Naive thymus-derived CD8-positive, alpha-beta T cell (primary cell): ENCODE measurements at places on chromosomes 3 and 15. TPM values are rescaled to one million over a fixed set of nuclear protein-coding genes. Genes with fewer than 3 reads are reported as not detected.

DNA sequence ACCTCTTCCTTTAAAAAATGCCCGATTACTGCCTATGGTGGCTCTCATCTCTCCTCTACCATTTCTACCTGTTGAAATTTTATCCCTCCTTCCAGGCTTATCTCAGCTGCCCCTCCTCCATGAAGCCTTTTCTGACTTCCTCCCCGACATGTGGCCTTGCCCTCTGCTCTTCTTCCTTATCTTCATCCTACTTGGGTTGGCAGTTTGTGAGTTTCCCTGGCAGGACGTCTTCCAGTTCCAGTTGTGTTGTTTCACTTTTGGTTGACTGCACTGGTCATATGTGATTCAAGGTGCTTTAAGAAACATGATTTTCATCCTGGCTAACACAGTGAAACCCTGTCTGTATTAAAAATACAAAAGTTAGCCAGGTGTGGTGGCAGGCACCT lies 4.4 kb downstream of the DLL4 start:
- DNase-seq, result no peak

LDHAL6B gene
- not detected for polyA plus RNA-seq

TMEM44 gene
- 1.6 TPM for polyA plus RNA-seq

DNA sequence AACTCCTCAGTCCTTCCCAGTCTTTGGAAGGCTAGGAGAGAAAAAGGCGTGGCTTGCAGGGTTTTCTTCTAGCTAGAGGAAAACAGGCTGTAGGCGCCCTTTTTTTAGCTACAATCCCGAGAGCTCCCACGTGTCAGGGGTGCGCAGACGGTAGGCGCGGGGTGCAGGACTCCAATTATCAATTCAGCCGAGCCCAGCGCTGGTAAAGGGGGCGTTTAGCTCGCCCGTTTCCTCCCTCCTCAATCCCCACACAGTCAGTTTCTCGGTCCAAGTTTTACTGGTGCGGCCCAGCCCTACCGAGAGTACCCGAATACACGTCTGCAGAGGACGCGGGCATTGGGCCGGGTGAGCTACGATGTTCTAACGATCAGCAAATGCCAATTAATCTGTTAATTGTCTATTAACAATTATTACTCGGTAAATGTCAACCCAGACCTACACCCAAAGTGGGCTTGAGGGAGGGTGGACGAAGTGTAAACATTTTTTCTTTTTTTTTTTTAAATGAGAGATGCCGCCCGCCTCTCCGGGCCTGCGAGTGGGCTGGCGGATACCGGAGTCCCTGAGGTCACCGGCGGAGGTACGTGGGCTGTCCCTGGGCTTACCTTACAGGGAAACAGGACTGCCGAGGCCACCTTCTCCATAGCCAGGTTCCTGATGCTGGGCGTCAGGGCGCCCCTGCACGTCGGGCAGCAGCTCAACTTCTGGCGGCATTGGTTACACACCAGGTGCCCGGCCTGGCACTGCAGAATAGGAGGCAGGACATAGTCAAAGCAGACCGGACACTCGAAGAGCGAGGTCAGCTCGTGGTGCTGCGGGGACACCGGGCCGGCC lies 923 bp downstream of the SIAH2 start:
- peak; percentile 11 for DNase-seq

- no peak for DNase-seq
These were observed 89.5 kb upstream of the UBE2E2 start for GRCh38 chr3:23113455-23114171.

CLDN16 gene
- polyA plus RNA-seq, result not detected

GABRR3 gene
- polyA plus RNA-seq, result not detected

DNA sequence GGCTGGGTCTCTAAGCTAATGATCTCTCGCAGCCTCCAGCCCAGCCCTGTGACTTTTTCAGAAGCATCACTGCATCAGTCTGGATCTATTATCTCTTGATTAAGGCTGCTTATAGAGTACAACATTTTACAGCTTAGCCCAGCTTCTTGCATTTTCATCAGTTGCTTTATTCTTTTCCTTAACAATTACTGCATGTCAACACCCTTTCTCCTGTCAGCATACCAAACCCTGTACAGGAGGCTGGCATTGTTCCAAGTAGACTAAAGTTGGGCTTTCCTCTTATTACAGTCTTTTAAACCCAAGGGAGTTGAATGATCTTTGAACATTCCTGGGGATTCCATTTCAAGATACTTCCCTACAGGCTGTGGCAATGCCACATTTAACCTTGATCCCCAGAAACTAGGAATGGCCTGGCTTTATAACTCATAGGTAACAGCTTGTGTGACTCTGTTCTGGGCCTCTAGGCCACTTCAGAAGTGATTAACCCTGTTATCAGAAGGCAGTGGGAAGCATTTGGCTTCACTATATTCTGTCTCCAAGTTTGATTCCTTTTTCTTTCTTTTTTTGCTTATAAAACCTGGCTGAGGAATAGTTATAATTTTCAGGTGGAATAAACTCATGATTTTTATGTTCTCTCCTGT lies 182.9 kb downstream of the KCNMB2 start:
- no peak for DNase-seq

DNA sequence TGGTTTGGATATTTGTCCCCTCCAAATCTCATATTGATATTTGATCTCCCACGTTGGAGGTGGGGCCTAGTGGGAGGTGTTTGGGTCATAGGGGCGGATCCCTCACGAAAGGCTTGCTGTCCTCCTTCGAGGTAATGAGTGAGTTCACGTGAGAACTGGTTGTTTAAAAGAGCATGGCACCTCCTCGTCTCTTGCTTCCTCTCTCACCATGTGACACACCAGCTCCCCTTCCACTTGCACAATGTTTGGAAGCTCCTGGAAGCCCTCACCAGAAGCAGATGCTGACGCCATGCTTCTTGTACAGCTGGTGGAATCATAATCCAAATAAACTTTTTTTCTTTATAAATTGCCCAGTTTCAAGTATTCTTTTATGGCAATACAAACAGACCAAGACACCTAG lies 38.6 kb downstream of the RFTN1 start:
- no peak for DNase-seq

MAGEF1 gene
- 28.5 TPM for polyA plus RNA-seq

DNA sequence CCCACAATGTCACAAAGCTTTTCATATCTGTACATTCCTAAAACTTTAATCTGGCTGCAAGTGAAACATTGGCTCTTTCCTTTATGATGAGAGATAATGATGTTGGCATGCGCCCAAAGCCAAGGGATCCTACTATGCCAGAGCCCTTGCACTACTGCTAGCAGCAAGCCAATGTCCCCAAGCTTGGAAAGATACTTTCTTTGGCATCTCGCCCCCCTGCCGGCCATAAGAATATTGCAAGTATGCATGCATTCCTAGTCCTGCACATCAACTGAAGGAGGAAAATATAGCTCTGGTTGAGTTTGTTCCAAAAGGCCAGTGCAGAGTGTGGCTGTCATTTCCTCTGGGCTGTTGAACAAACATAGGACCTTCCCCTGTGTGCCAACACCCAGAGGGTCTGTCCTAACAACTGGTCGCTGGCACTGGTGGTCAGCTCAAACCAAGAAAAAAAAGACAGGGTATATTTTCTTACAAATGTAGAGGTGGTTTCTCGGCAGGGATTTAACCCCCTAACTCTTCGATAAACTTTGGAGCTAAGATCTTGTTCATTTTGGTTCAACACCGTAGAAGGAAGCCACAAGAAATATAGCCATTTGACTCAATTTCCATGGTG lies 120.9 kb upstream of the ZBED2 start:
- DNase-seq, result peak; percentile 3

DNA sequence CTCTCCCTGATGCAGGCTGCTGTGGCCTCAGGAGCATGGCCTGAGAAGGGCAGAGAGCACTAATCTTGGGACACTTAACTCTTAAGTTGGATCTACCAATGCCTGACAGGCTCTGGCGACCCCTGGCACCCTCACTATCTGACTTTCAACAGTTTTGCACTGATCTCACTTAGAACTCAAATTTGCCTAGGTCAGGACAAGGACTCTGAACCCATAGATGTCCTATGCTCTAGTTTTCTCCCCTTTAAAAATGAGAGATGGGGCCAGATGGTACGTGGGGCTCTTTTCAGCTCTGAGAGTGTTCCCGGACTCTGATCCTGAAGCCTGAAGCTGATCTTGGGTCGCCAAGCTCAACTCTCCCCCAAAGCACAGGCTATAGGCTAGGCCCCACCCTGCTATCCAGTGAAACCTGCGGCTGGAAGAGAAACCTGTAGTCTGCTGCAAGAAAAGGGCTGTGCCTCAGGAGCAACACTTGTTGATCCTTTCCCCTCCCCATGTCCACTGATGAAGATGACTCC lies 65.7 kb downstream of the RPL39L start:
- DNase-seq, result no peak

MESP1 gene
- polyA plus RNA-seq, result 0.50 TPM

GRCh38 chr15:41010345-41010744 lies 57.1 kb downstream of the CHAC1 start:
- DNase-seq, result no peak

GPR62 gene
- not detected for polyA plus RNA-seq

DNA sequence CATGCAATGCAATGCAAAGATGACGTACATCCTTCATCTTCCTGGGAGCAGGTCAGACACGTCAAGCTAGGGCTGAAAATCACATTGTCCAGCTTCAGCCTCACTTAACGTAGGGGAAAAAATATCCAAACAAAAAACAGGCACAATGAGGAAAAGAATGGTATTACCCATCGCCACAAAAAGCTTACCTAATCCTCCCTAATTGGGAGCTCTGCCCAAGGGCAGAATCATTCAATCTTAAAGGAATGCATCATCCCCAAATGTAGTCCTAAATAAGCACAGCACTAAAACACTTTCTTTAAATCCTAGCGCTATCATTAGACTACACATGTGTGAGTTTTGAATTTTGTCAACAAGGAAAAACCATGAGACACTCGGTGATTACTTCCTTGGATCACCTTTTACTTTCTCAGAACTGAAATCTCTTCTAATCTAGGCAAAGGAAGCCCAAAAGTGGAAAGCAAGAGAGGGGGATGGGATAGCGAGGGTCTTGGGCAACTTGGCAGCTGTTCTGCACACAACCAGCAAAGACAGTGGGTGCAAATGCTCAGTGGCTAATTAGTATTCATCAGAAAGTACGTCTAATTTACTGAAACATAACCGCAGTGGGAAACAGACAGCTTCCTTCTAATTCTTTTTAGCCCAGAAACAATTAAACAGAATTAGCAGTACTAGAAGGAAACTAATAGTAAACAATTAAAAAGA lies 87.4 kb downstream of the ADAMTS9 start:
- DNase-seq, result no peak

GRCh38 chr15:32119694-32120330 lies 89.5 kb downstream of the CHRNA7 start:
- DNase-seq, result no peak

DNA sequence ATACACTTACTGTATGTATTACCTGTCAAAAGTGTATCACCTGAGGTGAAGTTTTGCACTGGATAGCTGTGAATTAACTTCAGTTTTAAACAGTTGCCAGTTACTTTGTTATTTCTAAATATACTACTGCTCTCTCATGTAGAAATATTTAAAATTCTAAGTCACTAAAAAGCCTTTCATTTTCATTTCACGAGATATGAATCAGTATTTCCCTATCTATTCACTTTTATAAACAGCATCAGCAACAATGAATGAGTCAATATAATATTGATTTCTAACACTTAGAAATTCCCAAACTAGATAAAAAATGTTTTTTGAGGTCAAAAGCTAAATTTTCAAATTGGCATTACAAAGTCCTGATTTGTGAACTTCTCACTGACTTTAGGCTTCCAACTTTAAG lies 32.6 kb downstream of the UBE3A start:
- no peak for DNase-seq
